T-cell (primary cell): ENCODE measurements at places on chromosomes 5 and 9.

- H3K36me3 ChIP-seq, result no peaks in the 10 kb centered on the region
- no peaks in the 10 kb centered on the region for H3K27me3 ChIP-seq
- no peak overlapping the region for H3K4me3 ChIP-seq
- DNase-seq, result no peak
Observed at GRCh38 chr9:88221105-88221504, 82.8 kb upstream of the SPATA31C2 start.

- H3K36me3 ChIP-seq, result no peaks in the 10 kb centered on the region
- no peaks in the 10 kb centered on the region for H3K27me3 ChIP-seq
- H3K27ac ChIP-seq, result no peak overlapping the region
- no peak overlapping the region for H3K4me3 ChIP-seq
- peaks cover 11% of the 10 kb centered on the region for H3K4me1 ChIP-seq
Observed at GRCh38 chr9:112166176-112167140, 8.6 kb downstream of the SUSD1 start.

GRCh38 chr5:79521156-79521555, 7.2 kb upstream of the HOMER1 start:
- H3K27me3 ChIP-seq, result no peaks in the 10 kb centered on the region
- H3K36me3 ChIP-seq, result no peaks in the 10 kb centered on the region
- H3K27ac ChIP-seq, result no peak overlapping the region
- H3K4me1 ChIP-seq, result peaks cover 11% of the 10 kb centered on the region
- no peak for DNase-seq
- H3K4me3 ChIP-seq, result no peak overlapping the region

DNA sequence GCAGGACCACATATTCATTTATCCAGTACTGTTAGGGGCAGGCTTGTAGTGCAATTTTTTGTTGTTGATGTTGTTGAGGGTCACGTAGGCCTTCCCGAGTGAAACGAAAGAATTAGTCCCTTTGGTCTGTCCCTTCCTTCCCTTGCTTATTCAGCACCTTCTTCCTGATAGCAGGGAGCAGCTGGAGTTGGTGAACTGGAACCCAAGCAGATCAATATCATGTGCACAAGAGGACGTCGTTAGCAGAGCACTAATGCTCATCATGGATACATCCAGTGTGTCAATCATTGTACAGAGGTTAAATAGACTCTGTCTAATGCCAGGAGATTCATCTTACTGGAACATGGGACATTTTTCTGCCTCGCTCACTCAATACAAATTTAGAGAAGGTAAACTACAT, 33.0 kb upstream of the MAP1B start:
- no peak overlapping the region for H3K27ac ChIP-seq
- no peak for DNase-seq
- H3K27me3 ChIP-seq, result no peaks in the 10 kb centered on the region
- no peaks in the 10 kb centered on the region for H3K36me3 ChIP-seq

GRCh38 chr5:181071257-181071656, 31.2 kb downstream of the BTNL9 start:
- no peak overlapping the region for H3K4me3 ChIP-seq
- H3K27ac ChIP-seq, result no peak overlapping the region
- H3K27me3 ChIP-seq, result peaks cover 3% of the 10 kb centered on the region

GRCh38 chr9:97412626-97413385, 910 bp downstream of the TDRD7 start:
- peak overlapping the region; percentile 73 for H3K4me3 ChIP-seq
- H3K36me3 ChIP-seq, result no peaks in the 10 kb centered on the region
- no peaks in the 10 kb centered on the region for H3K27me3 ChIP-seq
- peak overlapping the region; percentile 56 for H3K27ac ChIP-seq
- H3K4me1 ChIP-seq, result peaks cover 14% of the 10 kb centered on the region

GRCh38 chr5:40017918-40018317, 593.1 kb upstream of the DAB2 start:
- DNase-seq, result no peak
- no peaks in the 10 kb centered on the region for H3K4me1 ChIP-seq
- no peaks in the 10 kb centered on the region for H3K27me3 ChIP-seq
- no peak overlapping the region for H3K4me3 ChIP-seq
- no peaks in the 10 kb centered on the region for H3K36me3 ChIP-seq
- no peak overlapping the region for H3K27ac ChIP-seq

DNA sequence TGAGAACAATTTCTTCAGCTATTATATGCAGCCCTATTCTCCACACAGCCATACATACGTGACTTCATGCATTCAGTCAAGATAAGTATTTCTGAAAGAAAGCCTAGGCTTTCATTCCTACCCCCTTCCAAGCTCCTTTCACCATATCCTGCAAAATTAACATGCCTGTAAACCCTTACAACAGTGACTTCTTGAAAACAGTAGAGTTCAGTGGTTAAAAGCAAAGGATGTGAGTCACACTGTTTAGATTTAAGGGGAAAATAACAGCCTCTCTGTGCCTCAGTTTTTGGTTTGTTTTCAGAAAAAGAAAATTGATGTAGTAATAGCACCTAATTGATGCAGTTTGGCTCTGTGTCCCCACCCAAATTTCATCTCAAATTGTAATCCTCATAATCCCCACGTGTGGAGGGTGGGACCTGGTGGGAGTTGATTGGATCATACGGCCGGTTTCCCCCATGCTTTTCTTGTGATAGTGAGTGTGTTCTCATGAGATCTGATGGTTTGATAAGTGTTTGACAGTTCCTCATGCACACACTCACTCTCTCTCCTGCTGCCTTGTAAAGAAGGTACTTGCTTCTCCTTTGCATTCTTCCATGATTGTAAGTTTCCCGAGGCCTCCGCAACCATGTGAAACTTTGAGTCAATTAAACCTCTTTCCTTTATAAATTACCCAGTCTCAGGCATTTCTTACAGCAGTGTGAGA, 264.8 kb downstream of the CETN3 start:
- no peak overlapping the region for H3K27ac ChIP-seq
- no peaks in the 10 kb centered on the region for H3K4me1 ChIP-seq
- H3K27me3 ChIP-seq, result no peaks in the 10 kb centered on the region
